Right ventricle myocardium superior (tissue), 1 donor: ENCODE measurements at places on chromosomes 4 and X.

DNA sequence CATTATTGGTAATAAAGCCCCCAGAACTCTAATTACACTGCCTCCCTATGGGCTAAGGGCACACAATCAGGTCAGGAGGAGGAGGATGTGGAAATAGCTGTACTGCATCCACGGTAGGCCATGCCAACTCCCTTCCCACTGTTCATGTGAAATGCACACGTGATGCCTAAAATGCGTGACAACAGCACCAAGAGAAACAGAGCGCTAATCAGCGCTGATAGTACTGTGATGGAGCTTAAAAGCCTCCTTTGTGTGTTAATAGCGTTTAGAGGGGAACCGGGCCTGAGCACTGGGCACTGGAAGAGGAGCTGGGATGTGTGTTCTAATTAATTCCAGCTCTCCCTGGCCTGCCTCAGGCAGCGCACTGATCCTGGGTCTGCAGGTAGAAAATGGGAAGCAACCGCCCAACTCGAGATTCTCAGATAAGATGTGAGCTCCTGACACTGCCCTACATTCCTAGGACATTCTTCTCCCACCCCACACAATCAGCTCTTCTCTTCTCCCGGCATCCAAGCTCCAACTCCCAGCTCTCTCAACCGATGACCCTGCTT is 12.9 kb downstream of the DCTD start:
- DNase-seq, result no peak

DNA sequence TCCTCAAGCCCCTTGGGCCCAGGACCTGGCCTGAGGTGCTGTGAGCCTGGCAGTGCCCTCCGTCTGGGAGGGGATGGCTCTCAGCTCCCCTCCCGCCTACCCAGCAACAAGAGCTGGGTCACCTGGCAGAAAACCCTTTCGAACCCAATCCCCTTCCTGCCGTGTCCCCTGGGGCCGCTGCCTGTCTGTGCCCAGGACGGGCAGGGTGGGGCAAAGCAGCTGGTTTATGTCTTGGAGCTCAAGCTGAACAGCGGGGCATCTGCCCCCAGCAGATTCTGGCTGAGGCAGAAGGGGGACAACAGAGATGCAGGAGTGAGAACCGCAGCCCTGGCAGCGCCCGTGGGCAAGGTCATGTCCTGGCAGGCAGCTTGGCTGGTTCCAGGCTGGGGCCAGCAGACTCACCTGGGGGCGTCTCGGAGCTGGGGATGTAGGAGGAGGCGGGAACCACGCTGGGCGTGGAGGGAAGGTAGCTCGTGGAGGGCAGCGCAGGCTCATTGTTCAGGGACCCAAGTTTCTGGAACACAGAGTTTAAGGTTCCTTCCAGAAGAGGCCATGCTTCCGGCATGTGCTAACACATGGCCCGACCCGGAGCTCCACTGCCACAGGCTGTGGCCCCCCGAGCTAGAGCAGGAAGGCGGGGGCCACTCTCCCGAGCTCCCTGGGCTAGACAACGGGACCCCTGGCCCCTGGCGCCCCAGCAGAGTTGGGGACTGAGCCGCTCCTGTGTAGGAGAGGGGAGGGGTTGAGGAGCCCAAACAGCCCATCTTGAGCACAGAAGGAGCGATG is 24.2 kb downstream of the NELFA start:
- DNase-seq, result no peak

- no peak for DNase-seq
Observed at GRCh38 chrX:128051526-128051925, 677 bp downstream of the ACTRT1 start.

DNA sequence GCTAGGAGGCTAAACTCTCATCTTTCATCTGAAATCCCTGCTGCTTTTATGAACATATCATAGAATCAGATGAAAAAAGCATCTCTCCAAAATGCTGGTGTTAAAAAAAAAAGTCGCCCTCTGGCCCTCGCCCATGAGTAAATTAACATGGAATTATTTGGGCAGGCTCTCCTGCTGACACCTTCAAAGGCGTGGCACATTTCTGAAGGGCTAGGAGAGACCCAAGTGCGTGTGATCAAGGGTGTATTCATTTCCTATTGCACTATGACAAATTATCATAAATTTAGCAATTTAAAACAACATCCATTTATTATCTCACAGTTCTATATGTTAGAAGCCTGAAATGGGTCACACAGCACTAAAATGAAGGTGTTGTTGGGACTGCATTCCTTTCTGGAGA is 5.1 kb downstream of the ANXA3 start:
- no peak for DNase-seq

DNA sequence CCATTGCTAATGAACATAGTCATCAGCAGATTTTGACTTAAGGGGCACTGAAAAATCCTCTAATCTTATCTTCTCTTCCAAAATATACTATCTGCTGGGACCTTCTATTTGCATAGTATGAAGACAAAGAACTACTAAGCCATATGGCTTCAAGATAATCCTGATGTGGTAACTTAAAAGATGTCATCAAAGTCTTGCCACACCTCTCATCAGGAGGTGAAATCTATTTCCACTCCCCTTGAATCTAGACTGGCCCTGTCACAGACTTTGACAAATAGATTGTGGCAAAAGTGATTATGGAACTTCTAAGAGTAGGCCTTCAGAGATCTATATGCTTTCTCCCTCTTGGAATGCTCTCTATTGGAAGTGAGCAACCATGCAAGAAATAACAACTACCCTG is 27.3 kb upstream of the TET2 start:
- no peak for DNase-seq

GRCh38 chr4:12165616-12166015 is 736.9 kb upstream of the HS3ST1 start:
- DNase-seq, result no peak

- no peak for DNase-seq
Observed at GRCh38 chr4:123449780-123450179, 53.2 kb downstream of the SPRY1 start.

- DNase-seq, result no peak
Observed at GRCh38 chr4:47933840-47934239, 19.5 kb upstream of the NFXL1 start.

DNA sequence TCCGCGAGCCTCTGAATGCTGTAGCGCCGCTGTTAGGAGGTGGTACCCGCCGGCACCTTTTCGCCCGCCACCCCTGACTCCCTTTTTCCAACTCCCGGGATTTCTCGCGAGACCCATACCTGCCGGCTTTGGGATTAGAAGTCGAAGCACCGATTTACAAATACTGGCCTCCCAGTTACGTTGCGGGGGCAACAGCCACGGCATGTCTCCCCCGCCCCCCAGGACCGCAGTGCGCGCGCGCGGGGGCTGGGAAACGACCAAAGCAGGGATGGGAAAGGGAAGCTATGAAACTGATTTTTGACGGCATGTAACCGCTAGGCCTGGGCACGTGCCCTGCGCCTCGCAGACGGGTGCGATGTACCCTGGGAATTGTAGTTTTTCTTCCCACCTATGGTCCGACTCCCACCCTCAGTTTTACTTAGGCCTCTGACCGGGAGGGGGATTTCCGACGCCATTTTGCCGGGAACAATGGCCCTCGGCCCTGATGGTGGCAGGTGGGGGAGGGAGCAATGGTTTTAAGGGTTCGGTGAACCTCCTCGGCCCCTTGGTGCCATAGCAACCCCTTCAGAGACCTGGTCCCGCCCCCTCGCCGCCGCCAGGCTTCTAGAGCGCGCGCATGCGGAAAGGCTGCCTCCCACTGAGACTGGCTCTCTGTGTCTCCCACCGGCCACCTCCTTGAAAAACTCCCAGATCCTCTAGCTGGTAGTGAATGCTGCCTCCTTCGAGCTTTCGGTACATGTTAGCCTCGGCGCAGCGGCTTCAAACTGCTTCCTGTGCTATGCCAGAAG is 772 bp upstream of the WNK3 start:
- peak; percentile 55 for DNase-seq

GRCh38 chr4:184237612-184238011 is 19.9 kb upstream of the ENPP6 start:
- DNase-seq, result no peak

DNA sequence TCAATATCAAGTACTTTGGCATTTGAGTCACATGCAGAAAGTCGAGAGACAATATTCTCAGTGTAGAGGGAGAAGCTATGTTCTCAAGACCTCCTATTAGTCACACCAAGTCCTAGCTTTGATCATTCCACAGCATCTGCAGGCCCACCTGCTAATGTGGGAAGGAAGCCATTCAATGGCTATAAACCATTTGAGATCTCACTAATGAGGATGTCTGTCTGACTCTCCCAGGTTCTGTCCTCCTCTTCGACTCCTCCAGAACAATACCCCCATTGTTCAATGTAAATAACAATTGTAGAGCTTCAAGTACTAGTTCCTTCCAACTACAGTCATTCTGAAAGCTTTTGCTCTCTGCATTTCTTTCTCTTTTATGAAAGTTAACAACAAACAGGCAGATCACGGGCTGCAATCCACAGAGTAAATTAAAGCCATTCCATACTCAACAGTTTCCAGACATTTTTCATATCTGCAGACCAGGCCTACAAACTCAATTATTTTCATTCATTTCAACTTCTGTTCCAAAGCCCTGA is 140.2 kb upstream of the EDNRA start:
- DNase-seq, result no peak

DNA sequence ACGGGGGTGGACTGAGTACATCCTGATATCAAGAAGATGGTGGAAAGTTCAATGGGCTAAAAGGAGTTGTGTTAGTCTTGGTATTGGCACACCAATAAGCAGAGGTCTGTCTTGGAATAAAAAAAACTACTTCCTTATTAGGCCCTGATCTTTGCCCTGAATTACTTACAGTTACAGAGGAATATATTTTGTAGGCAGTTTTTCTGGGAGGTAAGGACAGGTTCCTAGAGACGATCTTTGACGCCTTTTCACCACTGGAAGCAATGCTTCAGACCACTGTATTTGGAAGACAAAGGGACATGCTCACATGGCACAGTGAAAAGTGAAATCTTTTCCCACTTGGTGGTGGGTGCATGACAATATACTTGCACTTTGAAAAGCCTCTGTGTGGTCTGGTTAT is 618 bp upstream of the XK start:
- no peak for DNase-seq

DNA sequence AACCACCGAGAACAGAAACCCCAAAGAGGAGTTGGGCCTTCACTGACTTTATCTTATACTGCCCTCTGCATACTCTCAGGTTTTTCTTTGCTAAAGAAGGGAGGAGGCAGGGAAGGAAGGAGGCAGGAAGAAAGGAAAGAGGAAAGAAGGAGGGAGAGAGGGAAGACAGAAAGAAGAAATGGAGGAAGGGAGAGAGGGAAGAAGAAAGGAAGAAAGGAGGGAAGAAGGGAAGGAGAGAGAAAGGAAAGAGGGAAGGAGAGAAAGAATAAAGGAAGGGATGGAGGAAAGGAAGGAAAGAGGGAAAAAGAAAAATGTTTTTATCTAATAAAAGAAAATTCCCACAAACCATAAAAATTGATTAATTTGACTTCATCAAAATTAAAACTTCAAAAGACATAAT is 294.6 kb downstream of the PTTG2 start:
- no peak for DNase-seq

DNA sequence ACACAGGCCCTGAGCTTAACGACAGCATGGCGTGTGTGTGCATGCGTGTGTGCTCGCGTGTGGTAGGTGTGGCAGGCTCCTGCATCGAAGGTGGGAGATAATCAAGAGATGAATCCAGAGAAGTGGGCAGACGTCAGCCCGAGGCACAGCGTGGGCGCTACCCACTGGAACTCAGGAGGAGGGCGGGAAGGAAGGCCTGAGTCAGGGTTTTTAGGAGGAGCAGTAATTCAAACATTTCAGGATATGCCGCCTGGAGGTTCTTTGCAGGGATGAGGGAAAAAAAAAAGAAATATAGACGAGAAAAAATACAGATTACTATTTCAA is 66.3 kb upstream of the STX18 start:
- DNase-seq, result no peak

DNA sequence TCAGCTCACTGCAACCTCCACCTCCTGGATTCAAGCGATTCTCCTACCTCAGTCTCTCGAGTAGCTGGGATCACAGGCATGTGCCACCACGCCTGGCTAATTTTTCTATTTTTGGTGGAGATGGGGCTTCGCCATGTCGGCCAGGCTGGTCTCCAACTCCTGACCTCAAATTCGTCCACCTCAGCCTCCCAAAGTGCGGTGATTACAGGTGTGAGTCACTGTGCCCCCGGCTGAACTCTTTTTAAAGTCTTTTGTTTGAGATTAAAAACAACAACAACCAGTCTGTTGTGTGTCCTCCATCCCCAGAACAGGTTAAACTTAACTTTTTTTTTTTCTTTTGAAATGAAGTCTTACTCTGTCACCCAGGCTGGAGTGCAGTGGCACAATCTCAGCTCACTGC is 36.3 kb upstream of the RBPJ start:
- DNase-seq, result no peak

DNA sequence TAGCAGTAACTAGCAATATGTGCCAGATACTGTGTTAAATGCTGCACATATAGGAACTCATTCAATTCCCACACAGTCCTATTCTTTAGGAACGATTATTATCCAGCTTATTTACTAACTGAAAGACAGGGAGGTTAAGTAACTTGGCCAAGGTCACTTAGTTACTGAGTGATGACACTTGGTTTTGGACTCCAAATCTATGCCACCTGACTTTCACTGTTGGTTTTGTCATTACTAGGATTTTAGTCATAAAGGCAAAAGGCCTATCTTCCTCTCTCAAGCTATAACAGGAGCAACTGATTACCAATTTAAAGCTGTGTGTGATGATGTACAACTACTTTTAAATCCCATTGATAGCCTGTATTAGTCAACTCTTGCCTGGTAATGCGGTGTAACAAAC is 138.9 kb upstream of the STX18 start:
- DNase-seq, result no peak

- no peak for DNase-seq
Observed at GRCh38 chrX:111181951-111182350, 86.0 kb downstream of the PAK3 start.

- DNase-seq, result no peak
Observed at GRCh38 chrX:102697494-102697893, 14.8 kb upstream of the GPRASP2 start.

GRCh38 chr4:73721435-73721834 is 18.9 kb upstream of the CXCL8 start:
- DNase-seq, result no peak

DNA sequence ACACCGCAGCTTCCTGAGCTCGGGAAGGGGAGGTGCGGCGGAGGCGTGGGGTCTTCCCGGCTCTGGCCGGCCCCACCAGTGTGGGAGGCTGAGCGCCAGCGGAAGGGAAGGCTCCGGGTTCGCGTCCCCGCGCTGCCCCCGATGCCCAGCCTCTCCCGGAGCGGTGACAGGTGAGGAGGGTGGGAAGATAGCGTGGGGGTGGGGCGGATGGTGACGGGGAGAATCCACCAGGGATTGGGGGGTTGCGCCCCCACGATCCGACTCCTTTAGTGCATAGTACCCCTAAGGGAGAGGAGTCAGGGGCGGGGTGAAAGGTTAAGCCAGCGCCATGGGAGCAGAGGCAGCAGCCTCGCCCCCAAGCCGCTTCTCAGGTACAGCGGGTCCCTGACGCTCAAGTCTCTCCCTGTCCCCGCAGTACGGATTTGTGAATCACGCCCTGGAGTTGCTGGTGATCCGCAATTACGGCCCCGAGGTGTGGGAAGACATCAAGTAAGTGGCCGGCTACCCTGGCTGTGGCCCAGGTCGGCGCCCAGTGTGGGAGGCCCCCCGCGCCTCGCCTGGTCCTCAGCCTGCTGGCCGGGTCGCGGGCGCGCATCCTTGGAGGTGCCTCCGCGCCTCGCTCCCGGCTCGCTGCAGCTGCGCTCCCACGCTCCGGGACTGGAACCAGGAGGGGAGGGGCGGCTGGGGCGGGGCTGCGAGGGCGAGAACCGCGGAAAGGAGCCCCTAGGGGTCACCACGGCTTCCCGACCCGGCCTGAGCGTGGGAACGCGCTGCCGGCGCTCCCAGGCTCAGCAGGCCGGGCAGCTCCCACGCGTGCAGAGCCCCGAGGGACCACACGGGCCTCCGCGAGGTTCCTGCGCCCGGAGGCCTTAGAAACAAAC is 791 bp downstream of the GUCY1B1 start:
- peak; percentile 85 for DNase-seq

- peak; percentile 41 for DNase-seq
Observed at GRCh38 chrX:11629593-11630211, 36.0 kb downstream of the ARHGAP6 start.
